ENCODE measurements at places on chromosomes 7 and 10.

- peak; percentile 17 for DNase-seq
Observed at GRCh38 chr10:50679149-50679548, 55.4 kb upstream of the SGMS1 start.

DNA sequence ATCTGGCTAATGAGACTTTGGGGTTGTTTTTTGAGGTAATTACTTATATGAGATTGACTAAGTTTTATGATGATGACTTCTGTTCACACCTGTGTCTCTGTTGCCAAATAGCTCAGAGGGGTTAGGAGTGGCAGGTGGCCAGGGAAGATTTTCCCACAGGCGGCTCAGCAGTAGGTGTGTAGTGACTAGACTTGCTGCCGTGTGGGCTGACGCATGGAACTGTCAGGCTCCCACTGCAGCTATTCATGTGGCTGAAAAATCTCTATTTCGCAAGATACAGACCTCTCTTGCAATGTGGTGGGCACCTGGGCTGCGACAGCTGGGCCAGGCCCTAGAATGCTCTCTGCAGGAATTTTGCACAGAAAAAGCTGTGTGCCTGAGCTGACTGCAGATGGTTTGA, 1.4 kb downstream of the CPA4 start:
- DNase-seq, result no peak

GRCh38 chr7:130102588-130102987, 32.3 kb downstream of the KLHDC10 start:
- DNase-seq, result no peak

DNA sequence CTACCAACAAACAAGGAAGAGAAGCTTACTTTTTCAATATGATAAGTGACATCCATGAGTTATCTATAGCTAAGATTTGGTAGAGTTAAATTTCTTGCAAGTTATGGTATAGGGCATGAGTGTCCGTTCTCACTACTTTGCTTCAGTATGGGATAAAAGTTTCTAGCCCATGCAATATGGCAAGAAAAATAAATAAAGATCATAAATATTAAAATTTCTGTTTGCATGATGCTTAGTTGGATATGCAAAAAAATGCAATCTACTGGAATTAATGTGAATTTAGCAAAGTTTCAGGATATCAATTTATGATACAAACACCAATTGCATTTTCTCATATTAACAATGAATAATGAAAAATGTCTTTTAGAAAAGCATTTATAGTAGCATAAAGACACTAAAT, 148.7 kb upstream of the ADARB2 start:
- DNase-seq, result no peak

GRCh38 chr7:124723012-124723411, 42.6 kb downstream of the GPR37 start:
- no peak for DNase-seq

DNA sequence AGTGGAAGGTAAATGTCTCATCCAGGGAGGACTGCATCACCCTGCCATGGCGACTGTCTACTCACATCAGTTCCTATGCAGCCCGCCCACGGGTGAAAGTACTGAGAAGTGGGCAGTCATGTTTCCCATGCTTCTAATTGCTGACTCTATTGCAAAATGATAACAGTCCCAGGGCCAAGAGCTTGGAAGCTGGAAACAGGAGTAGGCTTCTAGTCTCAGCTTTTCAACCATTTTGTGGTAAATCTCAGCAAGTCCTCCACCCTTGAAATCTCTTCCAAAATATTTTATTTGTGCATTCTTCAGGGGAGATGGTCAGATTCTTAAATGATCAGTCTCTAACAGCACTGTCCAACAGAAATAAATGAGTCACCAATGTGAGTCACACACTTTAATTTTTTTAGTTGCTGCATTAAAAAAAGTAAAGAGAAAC, 48.1 kb upstream of the TARP start:
- no peak for DNase-seq

GRCh38 chr10:71982269-71983178, 18.3 kb downstream of the CHST3 start:
- no peak for DNase-seq

DNA sequence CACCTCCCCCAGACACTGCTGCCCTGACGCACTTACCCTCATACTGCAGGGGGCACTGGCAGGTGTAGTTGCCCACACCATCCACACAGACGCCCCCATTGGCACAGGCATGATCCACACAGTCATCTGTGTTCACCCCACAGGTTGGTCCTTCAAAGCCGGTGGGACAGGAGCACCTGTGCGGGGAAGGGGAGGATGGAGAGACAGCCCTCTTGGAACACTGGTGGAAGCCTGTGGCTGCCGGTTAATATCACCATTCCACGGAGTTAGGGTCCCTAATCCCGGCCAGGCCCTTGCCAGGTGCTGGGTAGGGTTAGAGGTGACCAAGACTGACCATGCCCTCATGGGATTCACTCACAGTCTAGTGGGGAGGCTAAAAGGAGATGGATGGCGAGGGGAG, 171.8 kb downstream of the SLIT1 start:
- DNase-seq, result no peak

GRCh38 chr10:91574236-91574635, 58.6 kb downstream of the PPP1R3C start:
- DNase-seq, result no peak

DNA sequence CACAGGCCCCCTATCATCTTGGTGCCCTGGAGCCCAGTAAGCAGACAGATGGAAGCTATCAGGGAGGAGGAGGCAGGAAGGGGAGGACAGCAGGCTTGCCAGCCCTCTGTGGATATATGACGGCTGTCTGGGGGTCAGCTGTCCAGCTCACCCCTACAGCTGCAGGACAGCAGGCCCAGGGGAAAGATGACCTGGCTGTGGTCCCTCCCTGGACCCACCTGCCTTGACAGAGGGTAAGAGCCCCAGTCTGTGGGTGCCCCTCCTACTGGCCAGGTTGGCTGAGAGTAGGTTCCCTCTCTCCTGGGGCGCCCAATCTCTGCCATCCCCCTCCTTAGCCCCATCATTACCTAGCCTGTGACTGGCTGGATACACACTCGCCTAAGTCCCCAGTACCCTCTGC, 62.5 kb downstream of the C10orf143 start:
- no peak for DNase-seq

DNA sequence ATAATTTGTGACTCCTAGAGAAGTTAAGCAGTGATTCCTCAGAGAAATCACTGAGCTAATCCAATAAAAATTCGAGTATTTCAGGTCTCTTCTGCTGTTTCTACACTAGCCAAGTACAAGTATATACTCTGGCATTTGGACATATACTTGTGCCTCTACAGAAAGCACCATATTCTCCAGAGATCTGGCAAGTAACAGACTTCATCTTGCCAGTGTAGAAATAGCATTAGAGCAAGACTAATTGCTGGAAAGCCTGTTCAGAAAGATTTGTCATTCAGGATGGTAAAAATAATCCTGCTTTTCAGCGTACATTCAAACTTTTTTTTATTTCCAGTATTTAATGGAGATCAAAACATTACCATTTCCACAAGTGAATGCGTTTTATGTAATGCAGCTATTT, 410.8 kb upstream of the ETV1 start:
- no peak for DNase-seq

DNA sequence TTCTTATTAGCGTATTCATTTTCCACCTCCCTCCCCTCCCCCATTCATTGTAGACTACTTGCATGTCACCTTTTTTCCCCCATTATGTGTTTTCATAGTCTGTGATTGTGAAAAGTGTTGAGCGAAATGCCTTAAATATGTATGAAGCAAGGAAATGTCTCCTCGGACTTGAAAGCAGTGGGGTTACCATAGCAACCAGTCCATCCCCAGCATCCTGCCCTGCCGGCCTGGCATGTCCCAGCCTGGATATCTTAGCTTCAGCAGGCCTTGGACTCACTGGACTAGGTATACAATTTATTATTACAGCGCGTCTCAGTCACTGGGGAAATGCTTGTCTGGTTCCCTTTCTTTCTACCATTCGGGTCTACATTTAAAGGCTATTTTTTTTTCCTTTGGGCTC, 283.6 kb downstream of the BICC1 start:
- peak; percentile 65 for DNase-seq
